ENCODE measurements at places on chromosomes 6 and 20.

GRCh38 chr6:83071023-83071422, 3.6 kb downstream of the DOP1A start:
- no peak for DNase-seq

DNA sequence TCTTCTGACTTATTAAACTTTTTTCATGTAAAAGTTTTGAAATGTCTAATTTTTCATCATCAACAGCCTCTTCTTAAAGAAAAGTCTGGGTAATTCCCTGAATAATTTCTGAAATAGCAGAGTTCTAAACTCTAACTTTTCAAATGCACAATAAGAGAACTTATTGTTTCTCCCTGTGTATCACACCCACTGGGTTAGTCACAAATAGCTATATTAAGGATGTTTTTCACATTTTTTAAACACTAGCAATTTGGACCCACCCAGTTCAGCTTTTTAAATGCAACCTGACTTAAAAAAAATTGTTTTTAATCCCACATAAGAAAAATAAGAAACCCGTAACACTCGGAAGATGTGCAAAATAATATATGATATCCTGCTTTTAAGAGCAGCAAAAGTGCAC, 61.4 kb upstream of the UTRN start:
- DNase-seq: no peak

DNA sequence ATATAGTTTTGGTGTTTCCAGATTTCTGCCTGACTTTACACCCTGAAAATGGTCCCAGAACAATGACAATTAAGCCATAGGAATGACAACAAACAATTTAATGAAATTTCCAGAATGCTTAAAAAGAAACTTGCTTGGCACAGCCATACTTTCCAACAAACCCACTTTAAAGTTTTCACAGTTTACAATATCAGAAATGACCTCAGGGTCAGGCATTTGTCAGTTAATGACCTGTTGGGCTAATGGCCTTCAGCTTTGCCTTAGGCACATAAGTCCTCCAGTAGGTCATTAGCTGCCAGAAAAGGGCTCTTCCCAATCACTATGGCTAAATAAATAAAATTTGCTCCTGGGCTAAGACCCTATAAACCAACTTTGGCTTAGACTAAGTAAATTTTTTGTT, 144.6 kb upstream of the BEND3 start:
- no peak for DNase-seq

GRCh38 chr6:140957386-140957785, 1175.3 kb upstream of the GJE1 start:
- peak; percentile 10 for DNase-seq

DNA sequence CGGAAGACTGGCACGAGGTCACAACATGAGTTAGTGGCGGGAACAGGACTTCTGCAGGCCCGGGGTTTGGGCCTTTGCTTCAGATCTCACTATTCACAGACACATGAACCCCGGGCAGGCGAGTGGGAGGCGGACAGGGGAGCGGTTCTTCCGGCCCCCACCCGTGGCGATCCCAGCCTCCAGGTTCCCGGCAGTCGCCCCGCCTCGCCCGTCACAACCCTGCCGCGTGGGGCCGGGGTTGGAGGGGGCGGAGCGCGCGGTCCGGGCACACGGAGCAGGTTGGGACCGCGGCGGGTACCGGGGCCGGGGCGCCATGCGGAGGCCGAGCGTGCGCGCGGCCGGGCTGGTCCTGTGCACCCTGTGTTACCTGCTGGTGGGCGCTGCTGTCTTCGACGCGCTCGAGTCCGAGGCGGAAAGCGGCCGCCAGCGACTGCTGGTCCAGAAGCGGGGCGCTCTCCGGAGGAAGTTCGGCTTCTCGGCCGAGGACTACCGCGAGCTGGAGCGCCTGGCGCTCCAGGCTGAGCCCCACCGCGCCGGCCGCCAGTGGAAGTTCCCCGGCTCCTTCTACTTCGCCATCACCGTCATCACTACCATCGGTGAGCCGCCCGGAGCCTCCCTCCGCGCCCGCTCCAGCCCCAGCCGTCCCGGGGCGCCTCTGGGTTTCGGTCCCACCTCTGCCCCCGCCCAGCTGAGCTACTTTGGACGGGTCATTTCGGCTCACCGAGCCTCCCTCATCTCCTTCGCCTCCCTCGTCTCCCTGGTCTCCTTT, at the start of gene KCNK15:
Gene KCNK15 (plus strand): TSS at position 268 of the 769 bp plus-strand sequence. CDS start 46 bp downstream, at position 314.
- no peak for DNase-seq

DNA sequence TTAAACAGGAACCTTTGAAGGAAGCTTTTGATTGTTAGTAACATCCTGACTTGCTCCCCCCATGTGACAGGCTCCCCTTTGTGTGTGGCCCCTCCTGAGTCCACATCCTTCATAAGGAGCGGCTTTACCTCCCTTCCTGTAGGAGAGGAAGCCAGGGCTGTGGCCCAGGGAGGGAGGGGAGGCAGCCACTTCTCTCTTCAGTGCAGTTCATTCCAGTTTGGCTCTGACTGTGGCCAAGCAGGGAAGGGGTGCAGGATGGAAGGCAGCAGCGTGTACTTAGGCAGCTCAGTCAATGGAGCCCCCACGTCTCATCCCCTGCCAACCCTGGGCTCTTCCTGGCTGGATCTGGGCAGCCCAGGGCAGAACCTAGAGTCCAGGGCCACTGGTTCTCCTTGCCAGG, 295.2 kb downstream of the QKI start:
- DNase-seq: no peak

- no peak for DNase-seq
Observed at GRCh38 chr6:157390273-157391060, 9.5 kb downstream of the ZDHHC14 start.

- no peak for DNase-seq
Observed at GRCh38 chr6:80872199-80872950, 765.9 kb downstream of the BCKDHB start.

DNA sequence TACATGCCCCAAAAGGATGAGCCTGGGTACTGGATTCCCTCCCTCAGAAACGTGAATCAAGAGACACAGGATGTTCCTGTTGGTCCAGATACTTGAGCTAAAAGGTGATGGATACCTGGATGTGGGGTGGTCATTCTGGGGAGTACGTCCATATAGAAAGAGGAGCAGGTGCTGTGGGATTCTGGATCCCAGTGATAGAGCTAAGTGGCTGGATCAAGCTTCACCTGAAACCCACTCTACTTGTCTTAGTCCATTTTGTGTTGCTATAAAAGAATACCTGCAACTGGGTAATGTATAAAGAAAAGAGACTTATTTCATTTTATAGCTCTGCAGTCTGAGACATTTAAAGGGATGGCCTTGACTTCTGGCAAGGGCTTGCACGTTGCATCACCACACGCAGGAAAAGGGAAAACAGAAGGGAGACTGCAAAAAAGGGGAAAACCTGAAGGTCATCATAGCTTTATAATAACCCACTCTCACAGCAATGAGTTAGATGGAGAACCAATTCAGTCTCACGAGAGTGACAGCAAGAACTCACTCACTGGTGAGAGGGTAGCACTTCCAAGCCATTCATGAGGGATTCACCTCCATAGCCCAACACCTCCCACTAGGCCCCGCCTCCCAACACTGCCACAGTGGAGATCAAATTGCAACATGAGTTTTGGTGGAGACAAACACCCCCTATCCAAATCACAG, 31.2 kb downstream of the RIPOR3 start:
- DNase-seq: no peak

- DNase-seq: no peak
Observed at GRCh38 chr20:152131-152530, 5.1 kb upstream of the DEFB127 start.

GRCh38 chr6:91412532-91412931, 825.7 kb upstream of the MAP3K7 start:
- no peak for DNase-seq

Data from D341Med (cell line).